ENCODE measurements at places on chromosomes 3 and 15.
A peak's percentile ranks its signal among the peaks of the same experiment; 100 is the strongest.

- no peak for DNase-seq
Observed at GRCh38 chr3:85821130-85821756, 862.5 kb downstream of the CADM2 start.

GRCh38 chr3:198079771-198080520 is 119.9 kb downstream of the LMLN start:
- DNase-seq, result no peak

GRCh38 chr15:42734076-42734672 is 2.8 kb downstream of the CDAN1 start:
- no peak for DNase-seq

DNA sequence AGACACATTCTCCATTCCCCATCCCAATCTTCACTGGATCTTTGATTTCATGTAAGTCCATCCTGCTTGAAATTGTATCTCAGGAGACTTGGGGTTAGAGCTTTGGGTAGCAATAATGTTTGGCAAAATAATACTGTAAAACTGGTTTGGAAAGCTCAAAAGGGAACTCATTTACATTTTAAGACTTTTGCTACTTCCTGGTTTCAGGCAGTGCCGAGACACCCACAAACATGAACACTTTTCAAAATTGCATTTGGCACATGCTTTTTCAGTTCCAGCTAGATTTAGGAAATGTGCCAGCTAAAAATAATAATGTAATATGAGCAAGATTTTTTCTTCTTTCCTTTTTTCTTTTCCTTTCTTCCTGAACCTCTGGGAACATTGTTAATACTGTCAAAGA is 145.7 kb upstream of the CBLB start:
- DNase-seq, result no peak

DNA sequence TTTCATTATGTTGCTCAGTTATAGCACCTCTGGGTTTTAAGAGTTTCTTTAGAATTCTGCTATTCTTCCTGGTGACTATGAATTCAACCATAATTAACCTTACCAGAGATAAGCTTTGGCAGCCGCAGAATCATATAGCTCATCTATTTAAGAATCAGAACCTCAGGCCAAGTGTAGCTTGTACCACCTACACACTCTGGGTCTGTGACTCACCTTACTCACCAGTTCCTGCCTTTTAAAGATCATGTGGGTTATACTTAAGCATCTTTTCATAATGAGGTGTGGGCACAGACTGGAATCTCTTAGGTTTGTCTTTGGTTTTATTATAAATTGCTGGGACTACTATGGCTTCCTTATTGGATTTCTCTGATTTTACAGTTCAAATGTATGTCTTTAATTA is 21.9 kb downstream of the CDV3 start:
- no peak for DNase-seq

DNA sequence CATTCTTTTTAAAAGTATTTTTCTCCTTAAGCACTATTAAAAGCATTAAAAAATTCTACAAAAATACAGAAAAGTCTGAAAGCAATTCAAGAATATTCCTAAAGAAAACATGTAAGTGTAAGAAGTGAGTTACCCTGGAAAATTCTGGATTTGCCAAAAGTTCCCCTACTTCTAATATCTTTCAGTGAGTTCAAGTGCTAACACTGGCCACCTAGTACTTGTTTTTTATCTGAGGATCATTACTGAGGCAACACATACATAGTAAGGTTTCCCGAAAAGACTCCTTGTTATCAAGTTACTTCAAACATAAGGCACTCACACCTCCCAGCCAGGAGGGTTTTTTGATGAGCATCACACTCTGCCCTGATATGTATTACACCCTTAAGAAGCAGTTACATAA is 158.4 kb downstream of the TIGIT start:
- no peak for DNase-seq

DNA sequence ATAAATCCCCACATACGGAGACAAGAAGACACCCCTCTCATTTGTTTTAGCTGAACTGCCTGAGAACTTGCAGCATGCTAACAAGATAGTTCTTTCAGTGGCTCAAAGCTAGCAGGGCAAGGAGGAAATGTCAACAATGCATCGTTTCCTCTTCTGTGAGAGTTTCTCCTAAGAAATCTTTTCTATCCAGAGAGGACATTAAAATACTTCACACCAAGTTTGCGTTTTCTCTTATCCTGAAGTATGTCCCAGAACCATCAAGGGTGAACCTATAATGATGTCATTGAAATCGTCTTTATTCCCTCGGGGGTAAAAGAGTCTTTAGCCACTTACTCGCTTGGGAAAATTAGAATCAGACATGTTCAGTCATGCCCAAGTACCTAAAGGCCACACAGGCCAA is 541.7 kb upstream of the MDFIC2 start:
- no peak for DNase-seq

DNA sequence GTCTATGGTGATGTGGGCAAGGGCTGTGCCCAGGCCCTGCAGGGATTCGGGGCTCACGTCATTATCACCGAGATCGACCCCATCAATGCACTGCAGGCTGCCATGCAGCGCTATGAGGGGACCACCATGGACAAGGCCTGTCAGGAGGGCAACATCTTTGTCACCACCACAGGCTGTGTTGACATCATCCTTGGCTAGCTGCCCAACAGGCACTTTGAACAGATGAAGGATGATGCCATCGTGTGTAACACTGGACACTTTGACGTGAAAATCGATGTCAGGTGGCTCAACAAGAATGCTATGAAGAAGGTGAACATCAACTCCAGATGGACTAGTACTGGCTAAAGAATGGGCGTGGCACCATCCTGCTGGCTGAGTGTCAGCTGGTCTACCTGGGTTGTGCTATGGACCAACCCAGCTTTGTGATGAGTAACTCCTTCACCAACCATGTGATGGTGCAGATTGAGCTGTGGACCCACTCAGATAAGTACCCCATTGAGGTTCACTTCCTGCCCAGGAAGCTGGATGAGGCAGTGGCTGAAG is 6.1 kb upstream of the USP8 start:
- no peak for DNase-seq

DNA sequence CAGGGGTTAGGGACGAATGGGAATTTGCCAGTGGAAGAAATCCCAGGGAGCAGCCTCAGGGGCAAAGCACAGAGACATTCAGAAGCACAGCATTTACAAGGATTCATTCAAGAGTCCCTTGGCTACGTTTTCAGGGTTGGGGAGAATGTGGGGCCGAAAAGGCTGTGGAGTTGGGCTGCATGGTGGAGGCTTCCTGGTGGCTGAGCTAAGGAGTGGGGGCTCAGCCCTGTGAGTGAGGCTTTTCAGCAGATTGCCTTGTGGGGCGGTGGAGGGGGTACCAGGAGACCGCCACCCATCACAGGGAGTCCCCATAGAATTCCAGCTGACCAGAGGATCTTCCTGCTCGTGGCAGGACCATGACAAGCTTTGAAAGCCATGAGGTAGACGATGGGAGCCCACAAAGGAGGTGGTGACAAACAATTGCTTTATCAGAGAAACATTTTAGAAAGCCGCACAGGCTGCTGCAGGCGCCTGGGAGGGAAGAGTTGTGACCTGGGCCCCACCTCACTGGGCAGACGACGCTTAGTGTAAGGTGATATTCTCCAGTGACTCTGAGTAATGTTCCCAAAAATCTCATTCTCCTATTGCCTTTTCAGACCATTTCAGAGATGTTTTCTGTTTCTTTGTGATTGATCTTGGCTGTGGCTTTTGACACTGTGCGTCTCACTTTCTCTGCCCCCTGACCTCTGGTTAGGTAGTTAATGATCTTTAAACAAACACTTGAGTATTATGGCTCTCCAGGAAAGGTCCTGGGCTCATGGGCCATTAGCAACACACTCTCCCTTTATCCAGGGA is 128.0 kb downstream of the DNAJB8 start:
- no peak for DNase-seq

- DNase-seq, result peak; percentile 74
Observed at GRCh38 chr3:120908030-120908794, at the start of gene STXBP5L. TSS of gene STXBP5L (plus strand) at chr3:120908205. CDS start at chr3:120909579, 1,374 bp downstream.

GRCh38 chr3:76203578-76203977 is 418.2 kb upstream of the ZNF717 start:
- no peak for DNase-seq

GRCh38 chr3:98670020-98670419 is 76.6 kb upstream of the CPOX start:
- no peak for DNase-seq
